ENCODE measurements at places on chromosomes 7 and 10.
A peak's percentile ranks its signal among the peaks of the same experiment; 100 is the strongest.

GRCh38 chr7:108103558-108104298 is 26.4 kb downstream of the LAMB4 start:
- no peak for DNase-seq

GRCh38 chr10:132320654-132321469 is 11.1 kb upstream of the LRRC27 start:
- no peak for DNase-seq

DNA sequence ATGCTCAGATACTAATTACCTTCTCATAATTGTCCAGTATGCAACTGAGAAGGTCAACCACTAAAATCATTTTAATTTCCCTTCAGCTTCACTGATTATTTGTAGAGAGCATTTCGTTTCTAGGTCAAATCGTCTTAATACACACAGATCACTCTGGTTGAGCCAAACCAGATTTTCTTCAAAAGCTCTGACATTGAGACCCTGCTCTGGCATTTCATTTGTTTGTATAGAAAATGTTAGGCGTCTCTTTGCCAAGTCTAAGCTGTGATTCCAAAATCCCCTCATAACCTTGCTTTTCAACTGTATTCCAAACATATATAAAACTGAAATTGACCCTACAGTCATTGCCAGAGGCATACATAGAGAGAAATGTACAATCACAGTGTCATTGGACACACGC is 520.0 kb downstream of the CNTNAP2 start:
- DNase-seq, result no peak

DNA sequence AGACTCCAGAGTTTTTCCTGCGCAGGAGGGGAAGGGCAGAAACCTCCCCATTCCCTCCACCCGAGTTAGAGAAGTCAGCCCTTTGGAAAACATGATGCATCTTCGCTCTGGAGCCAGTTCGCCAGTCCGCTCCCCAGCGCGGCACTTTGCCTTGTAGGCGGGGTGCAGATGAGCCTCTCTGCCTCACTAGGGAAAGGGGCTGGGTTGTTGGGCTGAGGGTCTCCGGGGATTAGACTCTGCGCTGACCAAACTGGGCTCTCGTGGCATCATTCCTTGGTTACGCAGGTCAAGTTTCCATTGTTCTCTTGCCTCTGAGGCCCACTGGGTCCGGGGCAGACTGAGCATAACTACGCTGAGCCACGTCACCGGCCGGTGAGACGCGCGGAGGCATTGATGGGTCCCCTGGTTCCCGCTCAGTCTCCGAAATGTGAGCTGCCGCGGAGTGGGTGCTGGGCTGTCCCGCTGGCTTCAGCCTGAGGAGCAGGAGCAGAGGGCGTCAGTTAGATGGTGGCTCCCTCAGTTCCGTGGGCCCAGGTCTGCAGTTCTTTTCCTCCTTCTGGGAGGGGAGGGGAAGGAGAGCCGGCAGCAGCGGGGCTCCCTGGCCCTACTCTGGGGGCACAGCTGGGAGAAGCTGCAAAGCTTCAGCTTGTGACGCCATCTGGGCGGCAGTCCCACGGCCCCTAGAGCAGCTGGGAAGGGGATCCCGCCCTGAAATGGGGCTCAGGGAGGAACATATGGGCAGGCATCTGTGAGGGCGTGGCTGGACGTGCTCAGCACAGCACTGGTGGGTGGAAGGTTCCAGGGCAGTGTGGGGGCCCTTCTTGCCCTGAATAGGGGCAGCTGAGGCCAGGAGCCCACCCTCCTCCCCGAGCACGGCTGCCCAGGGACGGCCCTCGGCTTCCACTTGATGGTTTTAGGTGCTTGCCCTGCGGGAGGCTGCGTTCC is 121.3 kb upstream of the BTBD16 start:
- DNase-seq, result no peak

DNA sequence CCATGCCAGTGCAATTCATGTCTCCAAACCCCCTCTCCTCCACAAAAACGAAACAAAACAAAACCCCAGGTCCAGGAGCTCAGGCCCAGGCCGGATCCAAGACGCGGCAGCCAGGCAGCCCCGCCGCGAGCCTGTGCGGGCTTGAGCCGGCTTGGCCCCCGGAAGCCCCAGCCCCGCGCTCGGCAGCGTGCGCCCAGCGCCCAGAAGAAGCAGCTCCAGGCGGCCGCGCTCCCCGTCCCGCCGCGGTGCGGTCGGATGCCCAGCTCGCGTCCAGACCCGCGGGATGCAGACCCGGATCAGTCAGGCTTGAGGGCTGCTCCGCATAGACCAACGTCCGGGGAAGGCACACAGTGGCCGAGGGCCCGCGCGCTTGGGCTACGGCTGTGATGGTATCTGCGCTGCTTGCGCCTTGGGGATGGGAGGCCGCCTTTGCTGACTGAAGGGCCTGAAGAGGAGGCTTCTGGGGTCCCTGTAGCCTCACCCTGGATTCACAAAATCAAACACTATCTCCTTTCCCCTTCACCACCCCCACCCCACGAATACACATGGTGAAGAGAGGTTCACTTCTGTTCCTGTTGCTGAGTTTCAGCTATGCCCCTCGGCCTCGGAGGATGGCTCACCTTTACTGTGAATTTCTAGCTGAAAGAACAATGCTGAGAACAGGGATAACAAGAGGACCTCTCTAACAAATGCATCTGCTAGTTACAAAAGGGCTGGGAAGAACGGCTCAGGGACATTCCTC is 79.9 kb upstream of the EN2 start:
- DNase-seq, result no peak

DNA sequence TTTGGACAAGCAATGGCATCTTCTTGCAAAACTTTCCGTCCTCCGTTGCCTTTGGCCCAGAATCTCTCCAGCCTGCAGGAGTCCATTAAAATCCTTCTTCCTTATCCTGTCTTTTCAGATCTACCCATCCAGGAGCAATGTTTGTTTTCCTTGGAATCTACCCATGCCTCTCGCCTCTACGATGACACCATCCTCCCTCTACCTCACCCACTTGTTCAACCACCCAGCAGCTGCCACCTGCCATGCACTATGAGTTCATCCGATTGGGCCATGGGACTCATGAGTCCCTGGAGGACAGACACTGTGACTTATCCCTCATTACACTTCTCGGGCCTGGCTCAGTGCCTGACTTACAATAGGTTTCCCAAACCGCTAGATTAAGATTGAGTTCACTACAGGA is 26.8 kb upstream of the MGMT start:
- no peak for DNase-seq

GRCh38 chr10:105149371-105149891 is 508.3 kb downstream of the SORCS3 start:
- no peak for DNase-seq

DNA sequence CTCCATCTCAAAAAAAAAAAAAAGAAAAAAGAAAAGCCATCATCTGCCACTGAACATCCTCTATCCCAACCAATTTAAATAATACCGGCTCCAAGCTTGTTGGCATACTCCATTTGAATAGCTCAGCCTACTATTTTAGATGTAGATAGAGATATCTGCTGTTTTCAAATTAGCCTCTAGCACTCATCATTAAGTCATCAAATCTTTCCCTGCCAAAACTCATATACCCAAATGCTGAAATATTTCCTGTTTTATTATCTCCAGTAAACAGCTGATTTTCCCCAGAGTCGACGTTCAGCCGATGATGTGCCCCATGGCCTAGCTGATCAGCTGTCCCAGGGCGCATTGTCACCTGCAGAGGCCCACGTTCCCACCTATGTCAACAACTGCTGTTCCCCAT is 34.5 kb upstream of the FRMD4A start:
- peak; percentile 7 for DNase-seq

DNA sequence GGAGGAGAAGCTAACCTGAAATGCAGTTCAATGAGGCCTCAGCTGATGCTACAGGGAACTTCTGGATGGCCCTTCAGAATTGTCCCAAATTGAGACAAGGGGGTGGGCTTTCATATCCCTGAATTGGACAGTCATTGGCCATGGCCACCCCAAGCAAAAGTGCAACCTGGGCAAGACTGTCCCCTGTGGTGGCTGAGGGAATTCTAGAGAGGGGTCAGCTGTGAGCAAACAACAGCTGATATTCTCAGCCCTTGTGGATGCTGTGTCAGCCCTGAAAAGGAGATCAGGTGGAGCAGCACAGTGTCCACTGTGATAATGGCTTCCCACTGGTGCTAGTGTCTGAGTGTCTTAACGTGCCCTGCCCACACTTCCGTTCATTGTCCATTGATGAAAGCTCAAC is 76.6 kb downstream of the SLC16A9 start:
- DNase-seq, result no peak

GRCh38 chr7:27576360-27576944 is 86.2 kb downstream of the HIBADH start:
- peak; percentile 45 for DNase-seq

DNA sequence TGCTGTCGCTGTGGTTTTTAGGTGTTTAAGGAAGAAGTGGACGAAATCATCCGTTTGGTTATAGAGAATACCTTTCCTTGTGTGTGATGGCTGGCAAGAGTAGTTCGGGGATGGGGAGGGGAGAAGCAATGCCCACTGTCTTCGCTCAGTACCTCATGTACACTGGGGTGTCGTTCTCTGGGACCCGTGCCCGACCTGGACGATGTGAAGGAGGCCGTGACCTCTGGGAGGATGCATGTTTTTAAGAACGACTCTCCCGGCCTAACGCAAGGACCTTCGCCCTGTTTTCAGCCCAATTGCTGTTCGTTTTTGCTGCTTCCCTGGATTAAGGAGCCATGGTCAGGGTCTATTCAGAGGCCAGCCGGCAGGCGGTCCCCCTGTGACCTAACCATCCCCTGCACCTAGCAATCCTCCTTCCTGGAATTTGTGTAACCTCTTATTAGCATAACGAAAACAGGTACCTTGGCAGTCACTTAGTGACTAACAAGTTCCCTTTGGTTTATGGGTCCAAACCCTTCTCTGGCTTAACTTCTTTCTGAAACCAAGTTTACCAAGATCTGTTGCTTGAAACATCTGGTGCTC is 1.3 kb downstream of the NFE2L3 start:
- DNase-seq, result no peak

- no peak for DNase-seq
Measured at GRCh38 chr10:23694446-23694920, 255.6 kb downstream of the OTUD1 start.

DNA sequence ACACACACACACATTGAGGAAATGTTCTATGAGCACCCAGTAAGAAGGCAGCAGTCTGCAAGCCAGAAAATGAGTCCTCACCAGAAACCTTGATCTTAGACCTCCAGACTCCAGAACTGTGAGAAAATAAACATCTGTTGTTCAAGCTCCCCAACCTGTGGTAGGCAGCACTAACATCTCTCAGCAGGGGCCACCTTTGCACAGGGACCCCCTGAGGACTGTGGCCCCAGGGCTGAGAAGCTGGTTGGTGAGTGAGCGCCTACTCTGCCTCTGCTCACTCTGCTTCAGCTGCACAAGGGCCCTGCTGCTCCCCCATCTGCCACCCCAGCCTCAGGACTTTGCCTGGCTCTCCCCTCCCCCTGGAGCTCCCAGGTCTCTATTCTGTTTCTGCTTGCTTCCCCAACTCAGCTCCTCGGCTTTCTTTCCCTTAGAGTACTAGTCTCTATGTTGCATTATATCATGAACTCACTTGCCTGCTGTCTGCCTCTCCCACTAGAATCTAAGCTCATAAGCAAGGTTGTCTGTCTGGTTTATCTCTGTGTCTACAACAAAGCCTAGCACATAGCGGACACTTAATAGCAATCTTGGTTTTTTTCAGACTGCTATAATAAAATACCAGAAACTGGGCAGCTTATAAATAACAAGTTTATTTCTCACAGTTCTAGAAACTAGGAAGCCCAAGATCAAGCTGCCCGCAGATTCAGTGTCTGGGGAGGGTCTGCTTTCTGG is 40.4 kb upstream of the PRLHR start:
- DNase-seq, result no peak

DNA sequence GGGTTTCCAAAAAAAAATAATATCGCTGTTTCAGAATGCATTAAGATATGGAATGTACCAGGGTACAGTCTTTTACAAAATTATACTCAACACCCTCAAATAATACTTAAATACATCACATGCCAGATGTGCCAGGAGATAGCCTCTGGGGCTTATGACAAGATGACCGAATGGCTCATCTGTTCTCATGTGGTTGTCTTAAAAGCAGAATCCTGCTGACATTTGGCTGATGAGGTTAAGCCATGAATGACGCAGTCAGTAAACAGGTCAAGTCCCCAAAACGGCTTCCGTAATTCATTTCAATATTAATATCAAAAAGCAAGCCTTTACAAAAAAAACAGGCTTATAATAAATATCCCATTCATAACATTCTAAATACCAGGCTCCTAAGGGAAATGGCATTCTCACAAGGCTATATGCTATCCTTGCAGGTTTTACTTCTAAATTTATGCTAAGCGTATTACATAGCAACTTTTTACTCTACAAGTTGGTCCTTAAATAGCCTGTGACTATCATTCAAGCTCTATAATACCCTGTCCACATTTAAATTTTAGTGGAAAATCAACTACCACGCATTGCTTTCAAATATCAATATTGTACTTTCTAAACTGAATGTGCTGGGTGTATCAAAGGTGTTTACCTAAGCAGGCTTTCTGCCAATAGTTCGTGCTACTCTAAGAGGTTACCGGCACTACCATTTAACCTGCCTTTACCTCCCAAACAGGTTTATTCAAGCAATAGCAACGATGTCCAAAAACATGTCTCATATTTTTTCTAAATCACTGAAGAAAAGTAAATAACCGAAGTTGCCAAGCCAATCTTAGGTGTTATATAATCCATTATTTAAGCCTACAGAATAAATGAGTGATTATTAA is 15.6 kb downstream of the SMURF1 start:
- peak; percentile 68 for DNase-seq

DNA sequence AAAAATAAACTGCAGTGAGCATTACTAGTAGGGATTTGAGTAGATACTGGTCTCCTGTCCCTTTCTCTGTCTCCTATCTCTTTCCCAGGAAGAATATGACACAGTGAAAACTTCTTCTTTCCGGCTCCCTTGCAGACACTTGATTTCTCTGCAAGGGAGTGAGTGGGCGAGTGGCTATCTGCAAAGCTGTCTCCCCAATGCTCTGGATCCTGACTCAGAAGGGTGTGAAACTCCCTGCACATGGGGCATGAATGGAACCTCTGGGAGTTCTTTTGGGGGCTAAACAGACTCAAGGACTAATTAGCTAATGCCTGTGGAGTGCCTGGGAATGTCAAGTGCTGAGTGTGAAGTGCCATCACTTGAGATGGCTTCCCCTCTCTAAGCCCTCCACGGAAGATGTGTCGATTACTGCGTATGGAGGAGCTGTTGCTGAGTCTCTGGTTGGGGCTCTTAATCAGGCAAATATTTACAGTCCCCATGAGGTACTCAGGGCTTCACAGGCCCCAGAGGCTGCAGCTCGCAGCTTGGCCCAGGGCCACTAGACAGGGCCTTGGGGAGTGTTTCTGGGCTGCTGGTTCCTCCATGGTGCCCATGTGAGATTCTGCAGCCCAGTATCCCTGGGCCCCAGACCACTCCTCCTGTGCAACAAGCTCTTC is 139.8 kb downstream of the RPS24 start:
- no peak for DNase-seq

DNA sequence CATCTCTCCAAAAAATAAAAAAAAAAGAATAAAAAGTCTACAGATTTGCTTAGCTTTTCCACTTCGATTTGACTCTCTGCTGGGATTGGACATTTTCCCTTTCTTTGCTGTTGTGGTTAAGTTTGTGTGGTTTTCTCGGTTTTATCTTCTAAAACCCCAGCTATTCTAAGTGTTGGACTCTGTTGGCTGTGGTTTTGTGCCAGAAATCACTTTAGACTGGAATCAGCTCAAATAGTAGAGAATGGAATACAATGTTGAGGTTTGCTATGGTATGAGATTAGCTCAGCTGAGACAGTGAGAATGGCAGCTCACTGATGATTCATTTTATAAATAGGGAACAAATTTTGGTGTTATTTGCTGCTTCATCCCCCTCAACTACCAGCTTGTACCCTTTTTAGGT is 116.0 kb downstream of the BUB3 start:
- no peak for DNase-seq

Data from NCI-H2081 (cell line).